NCI-H1105 (cell line): ENCODE measurements at places on chromosomes 5 and 9.

- DNase-seq: no peak
These were observed 561.1 kb downstream of the PRDM9 start for GRCh38 chr5:24068524-24068923.

GRCh38 chr5:39082995-39083394 lies 8.8 kb upstream of the RICTOR start:
- no peak for DNase-seq

DNA sequence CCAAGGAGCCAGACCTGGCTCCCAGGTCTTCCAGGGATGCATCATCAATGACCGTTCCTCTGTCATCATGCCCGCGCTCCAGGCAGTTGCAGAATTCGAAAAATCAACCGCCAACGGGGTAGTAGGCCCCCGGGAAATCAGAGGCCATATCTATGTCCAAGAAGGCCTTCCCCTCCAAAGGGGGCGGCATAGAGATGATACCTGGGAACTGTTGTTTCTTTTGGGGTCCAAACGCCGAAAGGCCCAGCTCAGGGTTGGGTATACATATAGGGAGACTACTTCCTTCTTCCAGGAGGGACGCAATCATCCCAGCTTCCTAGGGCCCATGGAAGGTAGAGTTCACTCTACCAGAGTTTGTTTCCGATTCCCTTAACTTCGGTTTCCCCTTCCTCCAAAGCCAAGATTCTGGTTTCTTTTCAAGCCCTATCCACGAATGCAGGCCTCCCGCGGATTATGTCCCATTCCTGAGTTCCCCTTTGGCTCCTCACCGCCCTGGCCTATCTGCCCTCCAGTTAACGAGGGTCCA lies 754 bp downstream of the DCAF12 start:
- DNase-seq: no peak

DNA sequence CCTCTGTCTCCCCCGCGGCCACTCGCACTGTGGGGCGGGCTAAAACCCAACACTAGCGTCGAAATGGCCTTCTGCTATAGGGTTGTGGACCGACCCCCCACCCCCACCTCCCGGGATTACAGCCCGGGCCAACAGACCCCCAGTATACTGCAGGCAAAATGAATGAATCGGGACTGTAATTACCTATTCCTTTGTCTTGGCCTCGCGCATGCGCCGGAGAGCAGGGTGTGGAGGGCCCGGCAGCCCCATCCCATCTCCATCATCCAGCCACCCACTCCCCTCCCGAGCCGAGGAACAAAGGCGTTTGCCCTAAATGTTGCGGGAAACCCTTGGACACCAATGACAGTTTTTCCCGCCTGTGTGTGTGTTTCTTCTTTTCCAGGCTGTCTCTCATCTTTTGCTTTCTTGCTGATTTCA lies 1.6 kb downstream of the BASP1 start:
- DNase-seq: no peak

DNA sequence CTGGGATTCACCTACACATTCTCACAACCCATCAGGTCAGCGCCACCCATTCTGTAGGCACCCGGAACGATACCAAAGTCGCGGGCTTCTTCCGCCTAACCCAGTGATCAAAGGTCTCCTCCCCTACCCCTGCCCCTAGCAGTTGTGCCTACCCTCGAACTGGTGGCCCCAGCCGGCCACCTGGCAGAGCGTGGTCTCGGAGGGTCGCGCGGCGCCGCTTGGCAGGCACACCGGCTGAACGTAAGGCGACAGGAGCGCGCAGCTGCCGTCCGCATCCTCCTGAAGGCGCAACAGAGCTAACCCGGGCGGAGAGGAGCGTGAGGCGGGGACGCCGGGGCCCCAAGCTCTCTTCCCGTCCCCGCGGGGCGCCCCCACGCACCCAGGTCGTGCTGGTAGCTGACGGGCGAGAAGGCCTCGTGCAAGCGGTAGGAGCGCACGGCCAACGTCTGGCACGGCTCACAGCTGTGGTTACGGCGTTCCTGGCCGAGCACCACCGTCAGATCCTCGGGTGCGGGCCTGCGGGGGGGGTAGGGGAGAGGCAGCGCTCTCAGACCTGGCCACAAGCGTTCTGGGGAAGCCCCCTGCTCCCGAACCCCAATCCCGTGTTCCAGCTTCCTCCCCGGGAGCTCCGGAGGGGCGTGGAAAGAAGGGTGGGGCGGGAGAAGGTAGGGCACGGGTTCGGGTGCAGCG lies 2.8 kb upstream of the PFN3 start:
- DNase-seq: no peak

DNA sequence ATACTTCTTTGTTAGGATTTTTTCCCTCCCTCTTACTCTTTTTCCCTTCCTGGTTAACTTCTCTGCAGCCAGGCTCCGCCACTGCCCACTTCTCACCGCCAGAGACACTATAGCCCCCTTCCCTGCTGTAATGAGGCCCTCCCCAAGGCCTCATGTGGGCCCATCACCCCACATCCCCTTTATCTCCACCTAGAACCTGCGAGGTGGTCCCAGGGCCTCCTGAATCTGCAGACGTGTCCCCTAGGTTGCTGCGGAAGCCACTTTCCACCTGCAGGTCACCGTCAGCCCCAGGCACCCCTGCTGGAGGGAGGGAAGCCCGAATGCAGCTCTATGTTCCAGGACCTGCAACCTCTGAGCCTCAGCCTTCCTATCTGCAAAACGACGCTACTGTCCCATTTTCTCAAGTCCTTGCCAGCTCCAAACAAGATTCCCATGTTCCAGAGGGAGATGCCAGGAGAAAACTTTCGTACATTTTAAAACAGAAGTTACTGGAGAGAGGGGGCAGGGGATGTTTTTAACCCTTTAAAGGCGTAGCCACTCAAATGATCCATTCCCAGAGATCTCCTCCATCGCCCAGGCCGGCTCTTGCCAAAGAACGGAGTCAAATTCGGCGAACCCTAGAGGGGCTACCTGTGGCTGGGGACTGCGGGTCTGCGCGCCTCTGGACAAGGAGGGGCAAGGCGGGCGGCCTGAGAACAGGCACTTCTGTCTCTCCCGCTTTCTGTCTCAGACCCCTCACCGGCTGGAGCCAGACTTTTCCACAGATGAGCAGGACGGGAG lies 929 bp downstream of the SH3PXD2B start:
- no peak for DNase-seq

DNA sequence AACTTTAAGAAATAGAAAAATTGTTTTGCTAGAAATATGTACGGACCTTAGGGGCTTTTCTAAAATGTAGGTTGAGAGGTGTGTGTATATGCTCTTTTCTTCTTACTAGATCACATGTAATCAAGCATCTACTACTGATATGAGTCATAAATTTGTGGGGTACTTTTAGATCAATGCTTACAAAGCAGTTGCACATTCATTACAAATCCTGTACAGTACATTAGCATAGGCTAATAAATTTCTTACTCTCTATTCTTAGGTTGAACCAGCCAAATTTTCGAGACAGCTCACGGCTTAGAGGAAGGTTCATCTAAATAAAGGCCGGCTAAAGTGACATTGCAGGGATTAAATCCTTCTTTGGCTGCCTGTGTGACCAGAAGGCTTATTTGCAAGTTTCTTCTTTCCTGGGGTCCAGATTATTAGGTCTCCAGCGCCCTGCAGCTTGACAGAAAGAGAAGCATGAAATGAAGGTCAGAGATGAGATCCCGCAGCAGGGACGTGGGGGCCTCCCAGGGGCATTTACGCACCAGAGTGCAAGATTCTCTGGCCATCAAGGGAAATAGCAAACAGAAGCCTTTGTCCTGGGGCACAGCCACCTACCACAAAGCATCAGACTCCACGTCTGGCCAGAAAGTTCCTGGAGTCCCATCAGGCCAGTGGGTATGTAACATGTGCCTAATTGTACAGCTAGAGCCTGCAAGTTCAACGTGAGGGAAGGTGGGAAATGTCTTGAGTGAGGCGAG lies 53.0 kb downstream of the NIM1K start:
- DNase-seq: no peak

GRCh38 chr5:179278119-179278518 lies 67.1 kb downstream of the ADAMTS2 start:
- no peak for DNase-seq

DNA sequence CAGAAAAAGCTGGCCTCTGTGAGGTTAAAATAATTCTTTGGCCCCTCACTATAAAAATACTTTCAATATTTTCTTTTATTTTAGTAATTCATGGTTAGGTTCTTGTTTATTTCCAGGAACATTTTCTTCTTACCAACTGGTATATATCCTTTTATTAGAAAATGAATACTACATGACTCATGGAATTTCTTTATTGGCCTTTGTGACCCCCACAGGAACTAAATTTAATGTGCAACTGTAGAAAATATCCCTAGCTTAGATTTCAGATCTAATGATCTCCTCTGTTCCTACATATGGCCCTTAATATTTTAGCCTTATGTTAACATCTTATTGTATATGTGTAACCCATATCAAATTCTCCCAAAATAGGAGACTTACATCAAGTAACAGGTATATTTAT lies 429.9 kb downstream of the NR2F1-AS1 start:
- no peak for DNase-seq

DNA sequence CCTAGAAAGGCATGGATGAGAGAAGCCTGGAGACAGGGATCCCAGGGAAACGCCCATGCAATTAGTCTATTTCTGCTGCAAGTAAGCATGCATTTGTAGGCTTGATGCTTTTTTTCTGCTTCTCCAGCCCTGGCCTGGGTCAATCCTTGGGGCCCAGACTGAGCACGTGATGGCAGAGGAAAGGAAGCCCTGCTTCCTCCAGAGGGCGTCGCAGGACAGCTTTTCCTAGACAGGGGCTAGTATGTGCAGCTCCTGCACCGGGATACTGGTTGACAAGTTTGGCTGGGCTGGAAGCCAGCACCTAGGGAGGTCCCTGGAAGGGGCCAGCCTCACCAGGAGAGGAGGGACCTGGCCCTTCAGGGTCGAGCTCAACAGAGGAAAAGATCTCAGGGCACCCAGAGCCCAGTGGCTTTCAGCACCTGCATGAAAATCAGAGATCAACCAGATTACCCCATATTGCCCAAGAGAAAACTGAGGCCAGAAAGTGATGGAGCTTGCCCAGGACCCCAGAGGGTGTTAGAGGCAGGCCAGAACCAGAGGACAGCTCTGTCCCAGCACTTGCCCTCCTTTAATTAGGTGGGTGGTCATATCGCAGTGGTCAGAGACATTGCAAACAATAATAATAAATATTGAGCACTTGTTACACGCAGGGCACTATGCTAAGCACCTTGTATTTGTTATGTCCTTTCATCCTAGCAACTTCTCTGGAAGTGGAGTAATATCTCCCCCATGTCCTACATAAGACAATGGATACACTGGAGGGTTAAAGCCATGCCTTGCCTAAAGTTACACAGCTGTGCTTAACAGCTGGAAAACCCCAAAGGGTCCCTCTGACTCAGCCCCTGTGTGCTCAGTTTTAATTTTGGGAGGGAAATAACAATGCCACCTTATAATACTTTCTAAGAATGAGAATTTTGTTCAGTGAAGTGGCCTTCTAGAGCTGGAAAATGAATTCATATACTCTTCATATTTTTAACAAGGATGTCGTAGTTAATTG lies 67.1 kb downstream of the KLF4 start:
- peak; percentile 55 for DNase-seq

DNA sequence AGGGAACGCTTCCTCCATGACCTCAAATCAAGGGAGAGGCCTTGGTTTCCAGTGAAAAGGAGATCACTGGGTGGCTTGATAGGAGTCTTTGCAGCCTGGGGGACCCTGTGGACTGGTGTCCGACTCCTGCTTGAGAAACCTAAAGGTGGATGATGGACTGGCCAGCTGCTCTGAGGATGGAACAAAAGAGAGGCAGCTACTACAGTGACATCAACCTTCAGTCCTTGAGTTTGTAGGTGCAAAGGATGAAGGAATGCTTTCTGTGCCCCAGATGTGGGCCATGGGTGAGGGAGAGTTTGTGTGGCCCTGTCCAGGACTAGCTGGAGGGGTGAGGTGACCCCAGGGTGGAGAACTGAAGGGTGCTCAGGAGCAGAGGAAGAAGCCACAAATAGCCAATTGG lies 114.4 kb upstream of the TBC1D2 start:
- no peak for DNase-seq

DNA sequence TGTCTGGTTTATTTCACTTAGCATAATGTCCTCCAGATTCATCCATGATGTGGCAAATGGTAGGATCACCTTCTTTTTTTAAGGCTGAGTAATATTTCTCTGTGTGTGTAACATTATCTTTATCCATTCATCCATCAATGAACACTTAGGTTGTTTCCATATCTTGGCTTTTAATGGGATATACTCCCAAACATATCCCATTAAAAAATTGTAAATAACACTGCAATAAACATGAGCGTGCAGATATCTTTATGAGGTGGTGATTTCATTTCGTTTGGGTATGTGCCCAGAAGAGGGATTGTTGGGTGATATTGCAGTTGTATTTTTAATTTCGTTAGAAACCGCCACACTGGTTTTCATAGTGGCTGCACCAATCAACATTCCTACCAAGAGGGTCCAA lies 36.2 kb upstream of the UGCG start:
- no peak for DNase-seq

DNA sequence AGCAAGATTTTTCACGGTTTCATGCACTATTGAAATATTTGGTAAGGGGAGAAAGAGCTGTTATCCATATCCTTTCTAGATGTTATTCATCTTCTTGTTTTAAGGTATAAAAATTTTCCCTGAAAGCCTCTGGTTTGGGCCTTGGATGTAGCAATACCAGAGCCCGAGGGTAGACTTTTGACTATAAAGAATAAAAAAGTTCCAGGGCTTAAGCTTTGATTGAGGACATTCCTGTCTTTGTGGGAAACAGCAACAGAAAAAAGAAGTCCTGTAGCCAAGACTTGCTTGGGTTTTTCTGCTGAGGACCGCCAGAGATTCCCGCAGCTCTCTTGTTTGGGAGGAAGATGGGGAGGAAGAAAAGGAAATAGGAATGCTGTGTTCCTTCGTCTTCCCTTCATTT lies 440.0 kb upstream of the WWC1 start:
- DNase-seq: no peak

DNA sequence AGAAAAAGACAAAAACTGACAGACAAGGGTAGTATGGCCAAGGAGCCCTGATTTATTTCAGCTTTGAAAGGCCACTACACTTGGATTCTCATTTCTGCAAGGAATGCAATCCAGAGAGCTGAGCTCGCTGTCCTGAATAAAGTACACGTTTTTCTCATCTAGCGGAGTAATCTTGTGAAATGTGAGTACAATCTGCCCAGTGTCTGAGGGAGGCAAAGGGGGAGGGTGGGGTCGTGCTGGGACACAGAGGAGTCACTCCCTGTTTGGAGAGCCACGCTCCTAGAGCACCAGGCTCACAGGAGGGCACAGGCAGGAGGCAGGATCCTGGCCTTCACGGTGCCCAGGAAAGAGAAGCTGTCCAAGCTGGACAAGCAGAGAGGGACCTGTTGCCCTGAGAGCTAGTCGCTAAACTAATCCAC lies 51.0 kb upstream of the IFNK start:
- DNase-seq: no peak

DNA sequence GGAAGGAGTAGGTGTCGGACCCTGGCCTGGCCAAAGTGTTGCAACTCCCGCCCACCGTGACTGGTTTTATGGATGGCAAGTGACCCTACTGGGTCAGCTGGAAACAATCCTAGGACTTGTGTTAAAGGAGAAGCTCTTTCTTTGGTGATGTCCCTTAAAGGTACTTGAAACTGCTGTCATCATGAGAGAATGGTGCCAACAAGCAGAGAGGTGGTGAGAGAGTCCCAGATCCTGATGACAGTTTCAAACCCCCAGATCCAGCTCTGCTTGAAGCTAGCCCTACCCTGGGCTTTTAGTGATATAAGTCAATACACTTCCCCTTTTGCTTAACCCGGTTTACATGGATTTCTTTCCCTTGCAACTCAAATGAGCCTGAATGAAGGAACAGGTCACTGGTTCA lies 72.5 kb upstream of the UBTD2 start:
- no peak for DNase-seq
